ENCODE measurements at places on chromosomes 4 and X.

GRCh38 chr4:11130195-11130970 lies 298.3 kb downstream of the HS3ST1 start:
- no peak for DNase-seq

- DNase-seq = no peak
These were observed 2.5 kb upstream of the DDX60 start for GRCh38 chr4:168321006-168321405.

DNA sequence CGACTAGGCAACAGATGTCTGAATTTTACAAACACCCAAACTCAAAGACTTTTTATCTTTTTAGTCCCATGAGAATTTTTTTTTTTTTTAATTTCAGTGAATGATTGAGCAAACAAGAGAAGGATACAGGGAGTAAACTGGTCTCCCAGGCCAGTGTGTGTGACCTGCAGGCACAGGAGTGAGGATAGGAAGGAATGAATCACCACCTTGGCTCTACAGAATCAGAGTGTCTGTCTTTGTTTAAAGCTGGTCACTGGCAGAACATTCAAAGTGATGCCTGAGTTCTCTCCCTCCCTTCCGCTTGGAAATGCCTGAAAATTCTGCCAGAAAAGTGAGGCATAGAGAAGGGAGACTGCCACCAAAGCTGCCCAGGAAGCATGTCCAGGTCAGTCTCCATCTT lies 69.5 kb downstream of the PARM1 start:
- no peak for DNase-seq

- DNase-seq = no peak
These were observed 10.5 kb upstream of the GNPDA2 start for GRCh38 chr4:44736900-44737299.

DNA sequence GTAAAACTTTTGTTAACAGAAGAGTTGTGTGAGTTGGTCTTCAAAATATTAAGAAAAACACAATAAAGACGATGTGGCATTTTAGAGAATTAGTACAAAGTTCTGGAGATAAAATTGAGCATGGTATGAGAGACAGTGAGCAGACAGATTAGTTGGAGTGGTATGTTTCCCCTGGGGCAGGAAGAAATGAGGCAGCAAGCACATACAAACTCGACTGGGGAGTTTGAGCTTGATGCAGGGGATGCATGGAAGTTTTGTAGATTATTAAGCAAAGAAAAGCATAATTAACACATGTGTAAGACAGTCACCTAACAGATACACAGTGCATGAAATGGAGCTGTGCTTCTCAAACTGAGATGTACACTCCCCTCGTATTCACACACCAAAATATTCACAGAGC lies 58.1 kb upstream of the IL2 start:
- no peak for DNase-seq

DNA sequence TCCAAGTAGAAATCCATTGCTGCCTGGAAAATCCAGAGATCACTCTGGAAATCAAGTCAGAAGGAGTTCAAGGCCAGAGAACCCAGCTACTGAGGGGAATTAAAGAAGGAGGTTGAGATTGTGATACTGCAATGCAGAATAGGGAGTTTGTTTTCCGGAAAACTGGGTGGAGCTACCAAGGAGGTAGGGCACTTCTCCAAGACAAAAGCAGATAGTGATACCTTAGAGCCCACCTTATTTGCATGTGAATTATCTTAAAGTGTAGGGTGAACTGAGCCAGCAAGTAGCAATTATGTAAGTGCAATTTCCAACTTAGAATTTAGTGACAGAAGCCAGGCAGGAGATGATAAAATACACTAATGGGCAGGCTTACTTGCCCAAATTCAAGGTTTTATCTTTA lies 178.9 kb downstream of the MID1 start:
- DNase-seq = no peak

DNA sequence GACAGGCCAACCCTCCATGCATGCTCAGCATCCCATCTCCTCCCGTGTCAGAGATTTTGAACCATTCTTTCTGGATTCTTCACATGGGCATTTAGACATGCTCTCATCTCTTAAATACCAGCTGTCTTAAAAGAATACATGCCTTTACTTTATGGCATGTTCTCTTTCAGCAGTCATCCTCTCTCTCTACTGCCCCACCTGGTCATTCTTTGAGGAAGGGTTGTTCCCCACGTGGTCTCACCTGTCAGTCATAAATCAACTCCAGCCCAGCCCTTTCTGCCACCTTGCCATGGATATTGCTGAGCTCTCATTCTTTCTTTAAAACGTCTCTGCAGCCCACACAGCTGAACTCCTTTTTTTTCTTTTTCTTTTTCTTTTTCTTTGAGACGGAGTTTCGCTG lies 111.3 kb downstream of the ARHGAP10 start:
- no peak for DNase-seq

GRCh38 chr4:878796-879728 lies 53.1 kb downstream of the GAK start:
- DNase-seq = no peak

GRCh38 chr4:152424977-152425376 lies 110.9 kb downstream of the FBXW7 start:
- no peak for DNase-seq

GRCh38 chr4:82799006-82799881 lies 648 bp upstream of the SCD5 start:
- DNase-seq = no peak

- DNase-seq = no peak
These were observed 942 bp upstream of the L1CAM start for GRCh38 chrX:153886915-153887314.

GRCh38 chr4:152738827-152739226 lies 40.7 kb downstream of the TIGD4 start:
- no peak for DNase-seq

- DNase-seq = no peak
These were observed 232.0 kb downstream of the ARHGAP10 start for GRCh38 chr4:147963839-147964238.

GRCh38 chr4:62899646-62900364 lies 1509.4 kb downstream of the TECRL start:
- DNase-seq = no peak

All from AG10803 (cell line).